H7 (cell line): ENCODE measurements at places on chromosomes 12 and 14.

GRCh38 chr14:73696466-73697400, 17.5 kb downstream of the PNMA1 start:
- no peak for DNase-seq

GRCh38 chr14:55133416-55133815, 4.4 kb downstream of the LGALS3 start:
- peak; percentile 59 for DNase-seq

DNA sequence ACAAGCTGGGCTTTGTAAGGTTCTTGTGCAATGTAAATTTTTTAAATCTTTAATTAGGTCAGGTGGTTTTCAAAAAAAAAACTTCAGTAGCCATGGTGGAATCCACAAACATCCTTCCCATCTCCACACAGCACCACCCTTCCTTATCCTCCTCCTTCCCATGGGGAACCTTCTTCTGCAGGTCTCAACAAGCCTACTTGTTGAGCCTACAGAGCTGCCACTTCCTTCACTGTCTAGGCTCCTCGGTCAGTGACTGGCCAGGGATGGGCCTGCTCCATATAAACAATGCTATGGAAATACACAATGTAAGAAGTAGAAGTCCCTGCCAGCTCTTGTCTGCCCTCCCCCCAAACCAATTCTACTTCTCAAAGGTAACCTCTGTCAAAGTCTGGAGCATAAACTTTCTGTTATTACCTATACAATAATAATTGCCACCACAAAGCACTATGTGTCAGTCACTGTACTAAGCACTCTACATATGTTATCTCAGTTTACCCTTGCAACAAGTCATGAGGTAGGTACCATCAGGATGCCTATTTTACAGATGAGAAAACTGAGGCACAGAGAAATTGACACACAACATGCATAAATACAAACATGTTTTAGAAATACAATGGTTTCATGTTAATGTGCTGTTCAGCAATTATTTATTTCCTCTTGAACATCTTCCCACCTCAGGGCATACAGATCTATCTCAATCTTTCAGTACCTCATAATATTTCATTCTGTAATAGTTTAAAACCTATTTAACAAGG, 17.4 kb downstream of the LIMA1 start:
- no peak for DNase-seq

- no peak for DNase-seq
Measured at GRCh38 chr14:100873096-100873482, 30.4 kb downstream of the RTL1 start.

- DNase-seq: no peak
Measured at GRCh38 chr12:110745542-110746284, 3.0 kb upstream of the PPP1CC start.

DNA sequence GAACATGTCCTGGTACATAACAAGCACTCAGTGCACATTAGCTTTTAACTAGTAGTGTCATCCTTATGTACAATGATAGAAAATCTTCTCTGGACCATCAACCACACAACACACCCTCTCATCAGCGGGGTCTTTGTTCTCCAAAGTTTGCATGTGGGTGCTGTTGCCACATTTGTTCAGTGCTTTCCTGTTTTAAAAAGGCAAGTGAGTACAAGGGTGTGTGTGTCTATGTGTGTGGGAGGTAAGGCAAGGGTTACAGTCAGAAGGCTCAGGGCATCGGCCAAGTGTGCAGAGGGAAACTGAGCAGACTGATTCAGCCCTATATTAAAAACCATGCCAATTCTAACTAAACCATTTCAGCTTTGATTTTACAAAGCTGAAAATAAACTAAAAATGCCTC, 17.9 kb downstream of the KRT76 start:
- DNase-seq: no peak

DNA sequence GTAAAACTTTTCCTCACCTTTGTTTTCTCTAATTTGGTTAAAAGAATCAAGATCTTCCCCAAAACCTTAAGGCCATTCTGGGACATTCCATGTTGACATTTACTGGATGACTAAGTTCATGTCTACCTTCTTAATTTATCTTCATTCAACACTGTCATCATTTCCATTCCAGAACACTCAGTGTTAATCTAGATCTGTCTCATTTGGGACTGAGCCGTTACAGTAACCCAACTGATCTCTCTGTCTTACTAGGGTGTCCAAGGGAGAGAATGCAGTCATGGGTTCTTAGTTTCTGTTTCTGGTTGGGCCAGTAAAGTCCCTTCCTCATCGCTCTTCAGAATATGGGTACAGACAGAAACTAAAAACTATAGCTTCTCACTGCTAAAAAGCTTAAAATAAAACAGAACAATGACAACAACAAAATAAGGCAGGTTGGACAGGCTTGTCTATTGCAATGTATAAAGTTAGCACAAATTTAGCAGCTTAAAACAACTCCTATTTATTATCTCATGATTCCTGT, 144.8 kb downstream of the ASCL1 start:
- DNase-seq: no peak

- no peak for DNase-seq
Measured at GRCh38 chr14:79842270-79842669, 369.0 kb downstream of the DIO2 start.

DNA sequence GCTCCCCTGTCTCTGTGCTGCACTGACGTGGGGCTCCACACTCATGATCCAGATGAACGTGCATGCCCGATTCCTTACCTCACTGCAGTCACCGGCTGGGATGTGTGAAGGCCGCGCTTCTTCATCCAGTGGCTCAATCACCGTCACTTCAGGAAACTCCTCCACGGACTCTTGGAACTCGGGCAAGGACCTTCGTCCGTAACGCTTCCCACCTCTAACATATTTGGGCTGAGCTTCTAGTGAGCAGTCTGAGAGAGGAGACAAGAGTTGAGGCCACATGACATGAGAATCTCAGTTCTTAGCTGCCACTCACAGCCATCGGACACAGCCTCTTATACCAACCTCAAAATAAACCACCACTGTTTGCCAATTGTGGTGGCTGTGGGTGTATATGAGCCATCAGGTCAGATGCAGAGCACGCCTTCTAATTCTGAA, 38.3 kb downstream of the NIN start:
- no peak for DNase-seq

DNA sequence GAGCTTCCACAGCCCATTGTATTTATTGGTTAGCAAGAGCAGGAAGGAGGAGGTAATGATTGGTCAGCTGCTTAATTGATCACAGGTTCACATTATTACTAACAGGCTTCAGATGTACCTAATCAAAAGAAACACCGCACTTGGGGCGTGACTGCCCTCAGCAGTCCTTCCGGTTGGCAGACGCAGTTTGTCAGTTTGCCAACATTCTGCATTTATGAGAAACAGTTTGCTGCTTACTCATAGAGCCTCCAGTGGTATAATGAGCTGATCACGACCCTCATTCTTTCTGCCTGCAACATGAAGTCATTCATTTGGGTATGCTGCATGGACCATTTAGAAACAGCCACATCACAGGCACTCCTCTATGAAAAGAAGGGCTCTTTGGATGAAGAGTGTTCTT, 42.5 kb upstream of the PPM1H start:
- DNase-seq: no peak

DNA sequence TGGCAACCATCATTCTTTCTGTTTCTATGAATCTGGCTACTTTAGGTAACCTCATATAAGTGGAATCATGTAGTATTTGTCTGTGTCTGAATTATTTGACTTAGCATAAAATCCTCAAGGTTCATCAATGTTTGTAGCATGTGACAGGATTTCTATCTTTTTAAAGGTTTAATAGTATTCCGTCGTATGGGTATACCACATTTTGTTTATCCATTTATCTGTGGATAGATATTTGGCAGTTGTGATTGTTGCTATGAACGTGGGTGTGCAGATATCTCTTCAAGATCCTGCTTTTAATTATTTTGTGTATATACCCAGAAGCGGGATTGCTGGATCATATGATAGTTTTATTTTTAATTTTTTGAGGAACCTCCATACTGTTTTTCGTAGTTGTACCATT, 421.7 kb downstream of the PCNX1 start:
- DNase-seq: no peak

GRCh38 chr12:79083181-79083580, 218.6 kb downstream of the SYT1 start:
- no peak for DNase-seq

- no peak for DNase-seq
Measured at GRCh38 chr14:93230539-93230938, 23.5 kb downstream of the UBR7 start.

DNA sequence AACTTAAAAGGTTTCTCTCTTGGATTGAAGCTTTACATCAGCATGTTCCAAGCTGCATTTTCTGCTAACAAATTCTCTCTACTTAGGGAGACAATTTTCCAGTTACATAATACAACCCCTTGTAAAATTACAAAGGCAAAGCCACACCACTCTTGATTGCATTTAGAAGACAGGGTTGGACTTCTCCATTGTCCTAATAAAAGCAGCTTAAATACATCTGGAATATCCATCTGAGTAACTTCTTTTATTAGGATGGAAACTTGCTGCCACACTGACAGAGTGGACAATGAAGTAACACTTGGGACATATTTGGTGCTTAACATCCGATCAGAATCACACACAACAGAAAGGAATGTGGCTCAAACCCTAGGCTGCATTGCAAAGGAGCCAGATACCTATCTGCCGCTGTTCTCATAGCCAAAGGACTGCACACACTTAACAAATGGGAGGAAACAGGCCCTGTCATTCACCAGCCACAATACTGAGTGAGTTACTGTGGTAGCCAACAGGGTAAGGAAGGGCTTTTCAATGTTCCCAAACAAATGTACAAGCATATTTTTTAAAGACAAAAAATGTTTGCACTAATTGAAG, 157.2 kb downstream of the PAX9 start:
- DNase-seq: no peak

DNA sequence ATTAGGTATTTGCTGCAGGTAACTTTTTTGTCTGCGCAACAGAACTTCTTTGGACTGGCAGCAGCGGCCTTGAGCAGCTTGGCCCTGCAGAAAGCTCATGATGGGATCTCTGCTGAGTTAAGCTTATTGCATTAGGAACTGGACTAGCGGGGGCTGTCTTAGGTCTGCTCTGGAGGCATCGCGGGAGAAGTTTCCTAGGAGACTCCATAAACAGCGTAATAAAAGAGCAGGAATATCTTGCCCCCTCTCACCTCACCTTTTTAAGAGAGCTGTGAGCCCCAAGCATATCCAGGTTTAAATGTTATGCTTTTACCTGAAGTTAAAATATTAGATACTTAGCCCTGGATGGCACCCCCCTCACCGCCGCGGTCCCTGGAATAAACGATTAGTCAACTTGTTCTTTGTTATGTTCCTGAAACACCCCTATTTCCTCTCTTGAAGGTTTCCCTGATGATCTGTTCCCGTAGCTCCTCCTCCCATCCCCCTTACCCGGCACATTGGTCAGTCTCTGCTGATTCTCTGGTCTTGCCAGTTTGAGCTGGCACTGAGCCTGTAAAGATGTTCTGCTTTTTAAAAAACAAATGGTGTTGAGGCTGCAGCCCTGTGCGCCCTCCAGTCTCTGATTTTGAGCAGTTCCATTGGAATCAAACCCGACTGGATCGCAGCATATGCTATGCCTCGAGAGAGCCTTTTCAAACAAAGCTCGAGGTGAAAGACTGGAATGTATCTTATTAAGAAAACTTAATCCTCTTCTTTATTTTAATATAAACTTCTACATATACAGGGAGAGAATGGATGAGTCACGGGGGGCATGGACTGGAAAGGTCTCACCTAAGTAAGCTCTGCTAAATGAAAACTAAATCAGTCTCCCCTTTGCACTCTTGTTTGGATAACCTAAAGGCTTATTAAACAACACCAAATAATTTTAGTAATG, 1.9 kb downstream of the MLXIP start:
- peak; percentile 64 for DNase-seq

DNA sequence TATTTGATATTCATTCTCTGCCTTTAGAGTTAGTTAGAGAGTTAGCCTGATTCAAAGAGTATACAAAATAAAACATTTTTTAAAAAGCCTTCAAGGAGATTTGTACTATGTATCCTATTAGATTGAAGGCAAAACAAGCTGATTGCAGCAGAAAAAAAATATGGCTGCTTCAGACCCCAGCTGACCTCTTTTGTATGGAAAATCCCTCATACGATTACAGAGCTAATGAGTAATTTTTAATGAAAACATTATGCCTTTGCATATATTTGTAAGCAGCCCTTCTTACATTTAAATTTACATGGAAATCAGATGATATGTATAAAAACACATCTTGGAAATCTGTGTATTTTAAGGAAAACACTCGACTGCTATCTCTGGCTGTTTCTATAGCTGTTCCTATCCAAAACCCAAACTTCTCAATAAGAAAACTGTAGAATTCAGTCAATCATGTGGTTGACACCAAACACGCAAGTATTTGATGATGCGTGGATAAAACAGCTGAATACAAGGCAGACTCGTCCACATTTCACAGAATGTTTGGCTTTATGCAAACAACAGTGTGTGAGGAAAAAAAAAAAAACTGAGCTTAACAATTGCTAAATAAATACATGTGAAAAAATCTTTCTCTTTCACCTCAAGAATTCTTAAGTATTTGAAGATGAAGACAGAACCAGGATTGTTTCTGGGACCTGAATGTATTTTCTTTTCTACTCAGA, 275.3 kb downstream of the EGLN3 start:
- no peak for DNase-seq

DNA sequence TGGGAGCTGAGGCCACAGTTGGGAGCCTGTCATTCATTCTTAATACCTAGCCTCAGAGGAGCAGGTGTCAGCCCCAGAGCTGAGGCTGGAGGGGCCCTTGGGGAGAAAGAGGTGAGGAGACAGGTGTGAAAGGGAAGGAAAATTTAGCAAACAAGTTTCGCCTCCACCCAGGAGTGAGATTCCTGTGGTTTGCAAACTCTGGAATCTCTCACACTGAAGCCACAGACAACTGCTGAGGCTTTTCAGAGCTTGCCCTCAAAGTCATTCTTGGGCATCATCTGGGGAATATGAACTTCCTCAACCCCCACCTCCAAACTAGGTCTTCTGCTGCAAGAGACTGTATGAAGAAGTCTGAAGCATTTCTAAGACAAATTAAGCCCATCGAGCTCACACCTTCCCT, 589.5 kb upstream of the TBX3 start:
- no peak for DNase-seq

- DNase-seq: peak; percentile 8
Measured at GRCh38 chr12:76455582-76456345, 103.8 kb downstream of the OSBPL8 start.

GRCh38 chr14:27836386-27836785, 930.2 kb upstream of the FOXG1 start:
- DNase-seq: no peak

DNA sequence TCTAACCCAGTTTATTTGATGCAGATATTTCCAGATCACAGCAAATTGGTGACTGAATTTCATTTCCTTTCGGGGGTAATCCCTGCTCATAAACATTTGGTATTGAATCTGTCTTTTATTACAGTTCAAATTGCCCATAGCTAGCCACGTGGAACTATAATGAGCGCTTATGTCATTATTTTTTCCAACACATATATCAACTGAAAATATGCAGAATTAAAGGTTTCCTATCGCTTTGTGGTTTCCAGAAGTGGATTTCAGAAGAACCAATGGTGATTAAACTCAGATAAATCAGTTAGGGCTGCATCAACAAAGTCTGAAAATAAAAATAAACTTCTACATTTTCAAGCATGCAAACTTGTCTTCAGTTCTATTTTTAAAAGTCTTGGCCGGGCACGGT, 111.9 kb downstream of the PIK3C2G start:
- no peak for DNase-seq

- DNase-seq: peak; percentile 100
Measured at GRCh38 chr12:3200032-3200617, 122.9 kb downstream of the TSPAN9 start.

- DNase-seq: no peak
Measured at GRCh38 chr12:29208060-29208459, 59.0 kb downstream of the FAR2 start.

GRCh38 chr12:84995641-84996040, 40.4 kb downstream of the TSPAN19 start:
- no peak for DNase-seq

- peak; percentile 80 for DNase-seq
Measured at GRCh38 chr12:130044991-130045621, 117.2 kb upstream of the FZD10 start.
